ENCODE measurements at places on chromosomes 7 and 10.
A peak's percentile ranks its signal among the peaks of the same experiment; 100 is the strongest.

DNA sequence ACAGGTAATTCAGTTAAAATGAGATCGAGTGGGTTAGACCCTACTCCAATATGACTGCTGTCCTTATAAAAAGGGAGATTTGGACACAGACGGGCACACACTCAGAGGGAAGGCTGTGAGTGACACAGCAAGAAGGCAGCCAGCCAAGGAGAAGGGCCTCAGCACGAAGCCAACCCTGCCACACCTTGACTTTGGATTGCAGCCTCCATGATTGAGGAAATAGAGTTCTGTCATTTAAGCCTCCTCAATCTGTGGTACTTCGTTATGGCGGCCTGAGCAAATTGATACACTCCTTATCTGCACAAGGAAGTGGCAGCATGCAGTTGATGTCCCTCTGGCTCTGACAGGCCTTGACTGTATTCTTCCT lies 43.8 kb downstream of the SH2D4B start:
- DNase-seq, result no peak

DNA sequence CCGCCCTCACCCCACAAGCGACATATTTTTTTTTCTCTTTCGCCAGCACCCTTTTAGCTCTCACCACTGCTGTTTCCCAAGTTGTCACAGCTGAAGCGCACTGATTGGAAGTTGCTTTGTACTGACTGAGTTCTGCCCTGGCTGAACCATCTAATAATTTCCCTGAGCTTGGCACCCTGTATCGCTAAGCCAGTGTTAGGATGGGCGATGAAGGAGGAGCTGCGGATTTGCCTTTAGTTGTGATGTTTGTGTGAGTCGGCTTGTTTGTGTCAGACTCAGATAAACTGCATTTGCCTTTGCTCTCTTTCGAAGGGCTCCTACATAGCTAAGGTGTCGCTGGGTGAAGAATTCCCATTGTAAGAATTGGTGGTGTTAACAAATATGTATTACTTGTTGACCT lies 1.3 kb upstream of the ATXN7L1 start:
- DNase-seq, result no peak

- no peak for DNase-seq
Observed at GRCh38 chr10:118840776-118841468, 86.2 kb upstream of the CACUL1 start.

- DNase-seq, result no peak
Observed at GRCh38 chr7:39761449-39761848, 138.1 kb downstream of the RALA start.

- DNase-seq, result peak; percentile 15
Observed at GRCh38 chr10:45308707-45309106, 6.7 kb downstream of the OR13A1 start.

DNA sequence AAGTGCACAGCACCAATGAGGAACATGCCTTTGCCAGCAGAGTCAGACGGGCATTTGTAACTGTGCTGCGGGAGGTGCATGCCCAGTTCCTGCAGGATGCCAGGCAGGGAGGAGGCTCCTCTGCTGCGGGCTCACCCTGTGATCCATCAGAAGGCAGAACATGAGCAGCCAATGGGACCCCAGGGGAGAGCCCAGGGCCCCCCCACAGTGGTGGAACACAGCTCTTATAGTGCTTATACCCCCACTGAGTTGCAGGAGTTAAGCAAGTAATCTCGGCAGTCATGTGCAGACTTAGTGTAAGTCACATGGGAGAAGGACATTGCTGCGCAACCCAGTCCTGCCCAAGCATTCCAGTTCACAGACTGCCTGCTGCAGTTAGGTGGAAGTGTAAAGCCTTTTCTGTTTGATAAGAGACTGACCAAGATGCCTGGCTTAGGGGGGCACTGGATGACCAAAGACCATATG lies 120.3 kb upstream of the TMEM106B start:
- no peak for DNase-seq

DNA sequence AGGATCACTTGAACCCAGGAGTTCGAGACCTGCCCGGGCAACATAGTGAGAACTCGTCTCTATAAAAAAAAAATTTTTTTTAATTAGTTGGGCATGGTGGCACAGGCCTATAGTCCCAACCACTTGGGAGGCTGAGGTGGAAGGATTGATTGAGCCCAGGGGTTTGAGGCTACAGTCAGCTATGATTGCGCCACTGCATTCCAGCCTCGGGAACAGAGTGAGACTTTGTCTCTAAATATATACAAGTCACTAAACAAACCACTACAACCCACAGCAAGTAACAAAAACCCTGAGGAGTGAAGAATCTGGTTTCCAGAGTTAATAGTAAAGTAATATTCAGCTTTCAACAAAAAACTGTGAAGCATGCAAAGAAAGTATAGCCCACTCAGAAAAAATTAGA lies 32.7 kb upstream of the HHEX start:
- no peak for DNase-seq

GRCh38 chr7:30412782-30413504 lies 65.6 kb downstream of the NOD1 start:
- DNase-seq, result peak; percentile 24

- DNase-seq, result no peak
Observed at GRCh38 chr7:2880874-2881533, 36.9 kb upstream of the GNA12 start.

DNA sequence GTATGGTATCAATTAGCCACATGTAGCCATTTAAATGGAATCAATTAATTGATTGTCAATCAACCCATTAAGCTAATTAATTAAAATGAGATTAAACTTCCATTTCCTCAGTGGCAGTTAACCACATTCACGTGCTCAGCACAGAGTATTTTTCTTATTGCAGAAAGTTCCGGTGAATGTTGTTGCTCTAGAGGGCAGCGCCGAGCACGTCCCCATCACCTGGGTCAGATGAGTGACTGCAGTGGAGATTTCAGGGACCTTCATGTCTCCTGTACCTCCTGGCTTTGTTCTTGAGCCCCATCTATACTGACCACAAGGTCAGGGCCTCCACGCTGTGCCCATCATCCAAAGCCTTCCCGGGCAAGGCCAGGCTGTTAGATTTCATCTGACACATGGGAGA lies 168.8 kb upstream of the MKI67 start:
- DNase-seq, result no peak

DNA sequence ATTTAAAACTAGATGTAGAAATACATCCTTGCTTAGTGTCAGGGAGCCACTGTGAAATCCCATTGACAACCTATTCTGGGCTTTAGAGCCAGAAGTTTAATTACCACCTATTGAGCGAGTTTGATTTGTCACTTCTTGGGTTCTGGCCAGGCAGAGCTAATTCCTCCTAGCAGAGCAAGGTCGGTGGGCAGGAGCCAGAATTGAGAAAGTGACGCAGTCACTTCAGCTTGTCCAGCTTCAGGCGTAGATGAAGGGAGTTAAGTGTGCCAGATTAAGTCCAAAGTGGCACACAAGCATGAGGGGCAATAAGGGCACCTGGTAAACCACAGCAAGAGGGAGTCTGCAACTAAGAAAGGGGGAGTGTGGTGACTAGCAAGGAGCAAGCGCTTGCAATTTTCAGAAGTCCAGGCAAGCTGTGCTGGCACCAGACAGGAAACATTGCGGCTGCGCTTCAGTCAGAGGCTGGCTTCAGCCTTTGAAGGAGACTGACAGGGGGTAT lies 119.4 kb downstream of the ST7 start:
- no peak for DNase-seq

DNA sequence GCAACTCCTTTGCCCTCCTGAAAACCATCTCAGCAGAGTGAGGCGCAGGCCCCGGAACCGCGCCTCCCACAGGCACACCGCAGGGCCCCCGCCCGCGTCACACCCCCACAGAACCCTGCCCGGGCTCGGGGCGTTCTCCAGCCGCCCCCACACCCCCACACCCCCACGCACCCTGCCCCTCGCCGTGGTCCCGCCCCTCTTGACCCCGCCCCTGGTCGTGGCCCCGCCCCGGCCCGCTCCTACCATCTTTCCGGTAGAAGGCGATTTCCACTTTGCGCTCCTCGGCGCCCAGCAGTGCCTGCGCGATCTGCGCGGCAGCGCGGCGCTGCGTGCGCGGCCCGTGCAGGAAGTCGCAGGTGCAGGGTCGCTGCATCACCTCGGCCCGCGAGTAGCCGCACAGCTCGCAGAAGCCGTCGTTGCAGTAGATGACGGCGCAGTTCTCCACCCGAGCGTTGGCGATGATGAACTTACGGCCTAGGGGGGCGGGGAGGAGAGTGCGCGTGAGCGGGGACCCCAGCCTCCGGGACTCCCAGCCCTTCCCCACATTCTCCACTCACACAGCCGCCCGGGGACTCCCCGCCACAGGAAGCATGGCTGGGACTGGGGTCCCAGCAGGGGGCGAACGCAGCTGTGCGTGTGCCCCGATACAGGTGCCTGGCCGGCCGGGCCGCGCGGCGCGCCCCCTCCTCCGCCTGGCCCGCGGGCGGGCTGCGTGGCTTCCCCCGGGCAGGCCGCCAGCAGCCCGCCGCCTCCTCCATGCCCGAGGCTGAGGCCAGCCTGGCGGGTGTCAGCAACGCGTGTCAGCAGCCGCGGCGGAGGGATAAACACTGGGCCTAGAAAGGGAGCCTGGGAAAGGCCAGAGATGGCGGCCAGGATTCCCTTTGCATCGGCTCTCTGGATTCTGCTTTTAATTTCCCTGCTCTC lies 3.4 kb downstream of the KCNH2 start:
- peak; percentile 22 for DNase-seq
